ENCODE measurements at places on chromosomes 11 and 22.

- H3K36me3 ChIP-seq, result no peaks in the 10 kb centered on the region
- DNase-seq, result no peak
- no peak overlapping the region for H3K4me3 ChIP-seq
- H3K27ac ChIP-seq, result peak overlapping the region; percentile 44
Observed at GRCh38 chr11:128620309-128621100, 33.1 kb upstream of the ETS1 start.

GRCh38 chr11:66150725-66151124 lies 80.7 kb downstream of the PACS1 start:
- no peaks in the 10 kb centered on the region for H3K27me3 ChIP-seq
- H3K4me1 ChIP-seq, result peaks cover 18% of the 10 kb centered on the region
- H3K4me3 ChIP-seq, result no peak overlapping the region
- H3K27ac ChIP-seq, result no peak overlapping the region
- DNase-seq, result no peak
- peaks cover 29% of the 10 kb centered on the region for H3K36me3 ChIP-seq

DNA sequence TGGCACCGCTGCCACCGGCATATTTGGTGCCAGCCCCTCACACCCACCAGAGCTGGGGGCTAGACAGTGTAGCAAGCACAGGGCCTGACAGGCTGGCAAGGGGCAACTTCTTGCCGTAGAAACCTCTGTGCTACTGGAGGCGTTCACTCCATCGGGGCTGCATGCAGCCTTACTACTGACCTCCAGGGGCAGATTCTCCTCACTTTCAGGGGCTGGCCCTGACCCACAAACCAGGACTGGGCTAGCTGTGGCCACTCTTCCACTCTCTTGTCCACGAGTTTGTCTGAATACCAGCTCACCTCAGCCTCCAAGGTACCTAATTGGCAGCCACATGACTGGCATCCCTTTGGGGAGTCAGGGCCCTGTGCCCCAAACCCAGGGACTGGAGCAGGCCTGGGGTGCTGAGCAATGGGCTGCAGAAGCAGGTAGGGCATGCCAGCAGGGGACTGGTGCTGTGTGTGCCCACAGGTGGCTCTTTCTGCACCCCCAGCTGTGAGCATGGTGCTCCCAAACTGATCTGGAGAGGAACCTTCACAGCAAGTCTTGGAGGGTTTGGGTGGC lies 2.1 kb upstream of the LMO1 start:
- H3K27me3 ChIP-seq, result peaks cover 86% of the 10 kb centered on the region
- peaks cover 6% of the 10 kb centered on the region for H3K4me1 ChIP-seq
- H3K27ac ChIP-seq, result no peak overlapping the region
- no peak overlapping the region for H3K4me3 ChIP-seq
- no peaks in the 10 kb centered on the region for H3K36me3 ChIP-seq
- no peak for DNase-seq

DNA sequence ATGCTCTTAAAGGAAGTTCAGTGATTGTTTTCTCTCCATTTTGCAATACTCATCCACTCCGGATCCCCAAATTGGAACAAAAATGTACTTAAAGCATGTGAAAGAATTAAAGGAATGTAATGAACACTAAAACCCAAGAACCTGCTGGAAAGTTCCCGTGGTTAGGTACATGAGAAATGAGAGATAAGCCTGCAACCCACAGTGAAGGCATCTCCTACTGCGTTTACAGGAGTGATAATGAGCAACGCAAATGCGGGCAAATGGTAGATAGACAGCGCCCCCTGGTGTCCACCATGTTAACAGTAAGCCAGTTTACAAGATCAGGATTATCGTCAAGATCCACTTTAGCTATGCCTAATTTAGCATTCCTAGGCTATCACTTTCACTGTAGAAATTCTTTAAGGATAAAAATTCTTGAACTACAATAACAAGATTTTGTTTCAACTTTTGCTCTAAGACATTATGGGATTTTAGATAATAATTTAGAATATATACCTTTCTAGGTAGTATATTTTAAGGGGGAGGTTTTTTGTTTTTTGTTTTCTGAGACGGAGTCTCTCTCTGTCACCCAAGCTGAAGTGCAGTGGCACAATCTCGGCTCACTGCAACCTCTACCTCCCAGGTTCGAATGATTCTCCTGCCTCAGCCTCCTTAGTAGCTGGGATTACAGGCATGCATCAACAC lies 29.9 kb downstream of the ALG9 start:
- peaks cover 14% of the 10 kb centered on the region for H3K4me1 ChIP-seq
- no peak overlapping the region for H3K27ac ChIP-seq
- no peak overlapping the region for H3K4me3 ChIP-seq
- peak; percentile 79 for DNase-seq
- H3K36me3 ChIP-seq, result peaks cover 12% of the 10 kb centered on the region

DNA sequence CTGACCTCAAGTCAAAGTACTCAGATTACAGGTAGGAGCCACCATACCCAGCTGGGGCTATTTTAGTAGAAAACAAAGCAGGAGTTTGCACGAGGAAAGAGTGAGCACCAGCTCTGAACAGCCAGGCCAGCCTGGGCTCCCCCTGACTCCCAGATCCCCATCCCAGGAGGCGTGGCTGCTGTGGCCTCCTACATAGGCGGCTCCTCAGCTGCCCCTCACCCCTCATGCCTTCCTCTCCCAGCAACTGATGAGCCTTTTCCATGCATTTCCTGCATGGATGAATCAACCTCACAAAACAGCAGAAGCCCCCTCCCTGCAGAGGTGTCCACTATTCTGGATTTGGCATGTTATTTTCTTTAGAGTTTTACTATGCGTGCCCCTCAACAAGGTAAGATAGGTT lies 10.5 kb upstream of the FLRT1 start:
- no peak overlapping the region for H3K4me3 ChIP-seq
- DNase-seq, result no peak
- no peak overlapping the region for H3K27ac ChIP-seq
- H3K36me3 ChIP-seq, result no peaks in the 10 kb centered on the region
- H3K27me3 ChIP-seq, result peaks cover 6% of the 10 kb centered on the region

DNA sequence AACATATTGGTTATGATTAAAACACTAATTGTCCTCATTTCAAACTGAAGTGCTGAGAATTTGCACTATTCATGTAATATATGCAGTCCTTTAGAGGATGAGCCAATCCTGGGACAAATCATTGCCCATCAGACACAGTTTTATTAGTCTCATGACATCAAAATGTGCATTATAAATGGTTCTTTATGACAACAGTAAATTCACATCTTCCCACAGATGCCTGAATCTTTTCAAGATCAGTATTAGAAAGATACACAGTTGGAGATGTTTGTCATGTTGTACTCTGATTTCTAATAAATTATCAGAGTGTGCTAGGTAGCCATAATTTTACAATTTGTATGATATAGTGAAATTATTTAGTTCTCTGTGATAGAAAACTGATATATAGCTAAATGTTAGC lies 813.5 kb downstream of the FAM181B start:
- H3K27me3 ChIP-seq, result no peaks in the 10 kb centered on the region
- H3K27ac ChIP-seq, result no peak overlapping the region
- no peak for DNase-seq
- no peaks in the 10 kb centered on the region for H3K36me3 ChIP-seq

- H3K36me3 ChIP-seq, result no peaks in the 10 kb centered on the region
- no peak overlapping the region for H3K4me3 ChIP-seq
- no peak overlapping the region for H3K27ac ChIP-seq
- H3K27me3 ChIP-seq, result no peaks in the 10 kb centered on the region
Observed at GRCh38 chr11:42524534-42525227, 787.1 kb upstream of the API5 start.

GRCh38 chr11:107756553-107756952 lies 44.7 kb upstream of the SLN start:
- H3K4me3 ChIP-seq, result no peak overlapping the region
- H3K36me3 ChIP-seq, result no peaks in the 10 kb centered on the region
- DNase-seq, result no peak
- no peaks in the 10 kb centered on the region for H3K4me1 ChIP-seq
- H3K27me3 ChIP-seq, result peaks cover 10% of the 10 kb centered on the region
- H3K27ac ChIP-seq, result no peak overlapping the region

DNA sequence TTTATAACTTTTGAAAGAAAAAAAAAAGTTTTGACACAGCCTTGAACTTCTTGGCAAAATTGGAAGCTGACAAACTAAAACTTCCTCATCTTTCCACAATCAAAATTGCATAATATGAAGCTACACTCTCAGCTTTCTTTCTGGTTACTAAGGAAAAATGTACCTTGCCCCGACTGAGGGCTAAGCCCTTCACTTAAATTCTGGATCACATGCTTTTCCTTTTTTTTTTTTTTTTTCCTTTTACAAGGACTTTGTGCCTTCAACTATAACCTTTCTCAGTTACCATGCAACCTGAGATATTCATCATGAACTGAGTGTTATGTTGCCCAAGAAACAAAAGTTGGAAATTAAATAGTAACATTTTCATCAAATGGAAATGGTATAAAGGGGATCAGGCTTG lies 188.5 kb upstream of the CARD18 start:
- no peaks in the 10 kb centered on the region for H3K4me1 ChIP-seq
- H3K27ac ChIP-seq, result no peak overlapping the region

GRCh38 chr11:110524238-110524637 lies 94.5 kb downstream of the FDX1 start:
- H3K4me1 ChIP-seq, result peaks cover 21% of the 10 kb centered on the region
- no peak overlapping the region for H3K4me3 ChIP-seq
- H3K27ac ChIP-seq, result no peak overlapping the region
- H3K27me3 ChIP-seq, result no peaks in the 10 kb centered on the region

GRCh38 chr11:128235958-128236357 lies 351.4 kb downstream of the ETS1 start:
- H3K27me3 ChIP-seq, result no peaks in the 10 kb centered on the region
- H3K27ac ChIP-seq, result no peak overlapping the region
- peaks cover 3% of the 10 kb centered on the region for H3K36me3 ChIP-seq
- DNase-seq, result no peak

- DNase-seq, result no peak
- H3K4me1 ChIP-seq, result no peaks in the 10 kb centered on the region
- no peak overlapping the region for H3K27ac ChIP-seq
Observed at GRCh38 chr11:19429108-19429760, 188.5 kb upstream of the E2F8 start.

DNA sequence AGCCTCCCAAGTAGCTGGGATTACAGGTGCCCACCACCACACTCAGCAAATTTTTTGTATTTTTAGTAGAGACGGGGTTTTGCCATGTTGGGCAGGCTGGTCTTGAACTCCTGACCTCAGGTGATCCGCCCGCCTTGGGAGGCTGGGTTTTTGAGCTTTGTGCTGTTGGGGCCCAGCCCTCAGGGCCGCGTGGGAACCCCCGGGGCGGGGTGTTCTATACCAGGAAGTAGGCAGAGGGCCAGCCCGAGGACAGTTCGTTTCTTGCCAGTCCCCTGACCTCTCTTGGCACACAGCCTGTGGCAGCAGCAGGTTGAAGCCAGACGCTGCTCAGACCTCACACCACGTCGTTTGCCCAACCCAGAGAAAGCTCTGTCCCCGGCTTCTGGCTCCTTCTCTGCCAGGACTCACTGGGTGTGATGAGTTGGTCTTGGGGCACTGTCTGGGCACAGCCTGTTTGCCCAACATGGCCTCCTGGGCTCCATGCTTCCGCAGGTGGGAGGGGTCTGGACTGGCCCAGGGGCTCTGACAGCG lies 24.9 kb upstream of the CHKA start:
- H3K27ac ChIP-seq, result no peak overlapping the region
- peak; percentile 33 for DNase-seq
- H3K36me3 ChIP-seq, result no peaks in the 10 kb centered on the region

DNA sequence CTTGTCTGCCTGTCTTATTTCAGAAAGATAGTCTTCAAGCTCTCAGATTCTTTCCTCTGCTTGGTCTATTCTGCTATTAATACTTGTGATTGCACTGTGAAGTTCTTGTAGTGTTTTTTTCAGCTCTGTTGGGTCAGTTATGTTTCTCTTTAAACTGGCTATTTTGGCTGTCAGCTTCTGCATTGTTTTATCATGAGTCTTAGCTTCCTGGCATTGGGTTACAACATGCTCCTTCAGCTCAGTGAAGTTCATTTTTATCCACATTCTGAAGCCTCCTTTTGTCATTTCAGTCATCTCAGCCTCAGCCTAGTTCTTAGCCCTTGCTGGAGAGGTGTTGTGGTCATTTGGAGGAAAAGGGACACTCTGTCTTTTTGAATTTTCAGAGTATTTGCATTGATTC lies 15.5 kb upstream of the DEPDC7 start:
- no peak for DNase-seq
- H3K36me3 ChIP-seq, result peaks cover 4% of the 10 kb centered on the region
- no peak overlapping the region for H3K4me3 ChIP-seq
- no peak overlapping the region for H3K27ac ChIP-seq
- peaks cover 38% of the 10 kb centered on the region for H3K27me3 ChIP-seq

- H3K27me3 ChIP-seq, result peaks cover 7% of the 10 kb centered on the region
- H3K36me3 ChIP-seq, result no peaks in the 10 kb centered on the region
- H3K4me3 ChIP-seq, result no peak overlapping the region
- no peak overlapping the region for H3K27ac ChIP-seq
- peak; percentile 82 for DNase-seq
- H3K4me1 ChIP-seq, result peaks cover 4% of the 10 kb centered on the region
Observed at GRCh38 chr11:62324731-62325556, 12.3 kb upstream of the ASRGL1 start.

DNA sequence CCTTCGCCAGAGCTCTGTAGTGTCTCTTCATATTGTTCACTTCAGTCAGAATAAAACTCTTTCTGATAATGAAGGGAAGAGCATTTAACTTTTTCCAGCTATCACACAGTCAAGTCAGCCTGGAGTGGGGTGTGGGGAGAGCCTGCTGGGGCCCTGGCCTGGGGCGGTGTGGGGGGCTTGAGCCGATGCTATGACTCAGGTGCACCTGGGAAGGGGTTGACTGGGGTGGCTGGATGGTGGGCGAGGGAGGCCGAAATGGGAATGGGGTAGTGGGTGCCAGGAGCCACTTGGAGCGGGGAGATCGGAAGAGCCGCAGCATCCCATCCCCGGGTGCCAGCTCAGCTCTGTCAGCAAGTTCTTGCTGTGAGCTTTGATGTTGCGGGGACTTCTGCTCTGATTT lies 100.9 kb downstream of the NXPE2 start:
- H3K27ac ChIP-seq, result no peak overlapping the region
- no peaks in the 10 kb centered on the region for H3K4me1 ChIP-seq
- no peaks in the 10 kb centered on the region for H3K27me3 ChIP-seq
- no peak overlapping the region for H3K4me3 ChIP-seq
- DNase-seq, result no peak

DNA sequence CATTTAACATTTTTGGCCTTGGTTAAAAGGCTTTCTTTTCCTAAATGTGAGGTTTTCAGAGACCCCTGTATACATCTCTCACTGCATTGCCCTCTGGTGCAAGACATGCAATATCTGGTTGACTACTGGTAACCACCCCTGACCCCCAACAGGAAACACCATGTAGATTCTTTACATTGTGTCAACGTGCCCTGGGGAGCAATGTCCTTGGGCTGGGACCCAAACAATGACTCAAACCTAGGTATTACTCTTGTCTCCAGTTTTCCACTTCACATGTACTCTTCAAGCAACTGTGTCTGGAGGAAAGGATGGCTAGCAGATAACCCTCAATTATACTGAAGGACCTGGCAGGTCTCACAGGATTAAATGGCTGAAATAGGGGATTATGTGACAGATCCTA lies 1.1 kb upstream of the GPR83 start:
- peaks cover 2% of the 10 kb centered on the region for H3K36me3 ChIP-seq
- peaks cover 5% of the 10 kb centered on the region for H3K4me1 ChIP-seq
- H3K27me3 ChIP-seq, result peaks cover 50% of the 10 kb centered on the region
- no peak overlapping the region for H3K27ac ChIP-seq

- H3K4me3 ChIP-seq, result no peak overlapping the region
- no peaks in the 10 kb centered on the region for H3K36me3 ChIP-seq
- H3K27ac ChIP-seq, result no peak overlapping the region
- no peak for DNase-seq
Observed at GRCh38 chr11:41020259-41020658, 439.2 kb downstream of the LRRC4C start.
